ENCODE measurements at places on chromosomes 16 and 17.

DNA sequence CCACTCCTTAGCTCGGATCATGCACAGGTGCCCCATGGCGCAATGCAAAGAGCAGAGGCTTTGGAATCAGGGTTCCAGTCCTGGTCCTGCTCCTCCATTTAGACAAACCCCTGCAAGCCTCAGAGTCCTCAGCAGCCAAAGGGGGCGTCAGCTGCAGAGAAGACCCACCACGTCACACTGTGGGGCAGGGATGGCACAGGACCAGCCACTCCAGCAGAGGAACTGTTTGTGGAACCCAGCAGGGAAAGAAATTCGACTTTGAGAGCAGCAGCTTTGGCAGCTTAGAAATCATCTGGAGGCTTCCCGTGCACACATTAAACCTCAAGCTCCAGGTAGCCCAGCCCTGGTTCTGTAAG, 25.2 kb downstream of the C17orf100 start:
- no peak for DNase-seq

GRCh38 chr17:46194393-46195216, 1.4 kb upstream of the KANSL1 start:
- no peak for DNase-seq

- no peak for DNase-seq
Measured at GRCh38 chr16:88732172-88732960, 26.1 kb downstream of the CTU2 start.

- DNase-seq, result no peak
Measured at GRCh38 chr16:87291944-87292343, 25.2 kb downstream of the C16orf95 start.

GRCh38 chr17:72255481-72255880, 134.7 kb downstream of the SOX9 start:
- no peak for DNase-seq

DNA sequence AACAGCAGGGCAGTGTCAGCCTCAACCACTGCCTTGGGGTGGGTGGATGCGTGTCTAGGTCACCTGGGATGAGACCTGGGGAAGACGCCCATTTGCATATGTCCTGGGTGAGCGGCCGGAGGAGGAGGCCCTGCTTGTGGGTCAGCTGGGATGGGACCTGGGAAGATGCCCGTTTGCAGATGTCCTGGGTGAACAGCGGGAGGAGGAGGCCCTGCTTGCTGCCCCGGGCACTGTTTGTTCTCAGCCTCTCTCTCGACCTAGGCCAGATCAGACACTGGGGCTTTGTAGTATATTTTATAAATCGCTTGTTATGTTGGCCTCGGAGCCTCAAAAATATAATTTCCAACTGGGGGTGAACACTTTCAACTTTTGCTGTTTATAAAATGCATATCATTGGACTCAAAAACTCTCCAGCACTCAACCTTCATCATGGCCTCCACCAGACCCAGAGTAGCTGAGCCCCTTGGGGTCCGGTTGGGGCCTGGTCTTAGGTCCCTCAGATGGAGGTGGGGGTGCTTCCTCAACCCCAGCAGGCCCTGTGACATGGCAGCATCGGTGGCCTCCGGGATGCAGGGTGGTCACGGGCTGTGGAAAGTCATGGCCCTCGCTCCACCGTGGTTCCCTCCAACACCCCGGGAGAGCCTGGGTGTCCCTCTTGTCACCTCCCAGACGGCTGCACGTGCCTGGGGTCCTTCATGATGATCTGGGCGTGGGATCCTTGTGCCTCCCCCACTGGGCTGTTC, 17.3 kb downstream of the DBNDD1 start:
- no peak for DNase-seq

- no peak for DNase-seq
Measured at GRCh38 chr17:1239210-1239609, 31.0 kb upstream of the BHLHA9 start.

DNA sequence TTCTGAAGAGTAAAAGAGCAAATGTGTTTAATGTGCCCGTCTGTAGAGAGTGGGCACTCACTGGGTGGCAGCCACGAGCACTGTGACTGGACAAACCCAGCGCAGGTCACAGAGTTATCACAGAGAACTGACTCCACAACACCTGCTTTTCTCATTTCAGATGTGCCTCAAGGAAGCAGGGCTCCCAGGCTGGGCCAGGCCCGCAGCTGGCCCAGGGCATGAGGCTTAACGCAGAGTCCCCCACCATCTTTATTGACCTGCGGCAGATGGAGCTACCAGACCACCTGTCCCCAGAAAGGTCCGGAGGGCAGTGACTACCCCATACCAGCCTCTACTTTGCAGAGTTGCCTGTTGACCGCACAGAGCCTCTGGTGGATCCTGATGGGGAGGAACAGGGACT, 11.9 kb downstream of the DNAAF8 start:
- DNase-seq, result no peak
